ENCODE measurements at places on chromosomes 6 and 20.
A peak's percentile ranks its signal among the peaks of the same experiment; 100 is the strongest.

DNA sequence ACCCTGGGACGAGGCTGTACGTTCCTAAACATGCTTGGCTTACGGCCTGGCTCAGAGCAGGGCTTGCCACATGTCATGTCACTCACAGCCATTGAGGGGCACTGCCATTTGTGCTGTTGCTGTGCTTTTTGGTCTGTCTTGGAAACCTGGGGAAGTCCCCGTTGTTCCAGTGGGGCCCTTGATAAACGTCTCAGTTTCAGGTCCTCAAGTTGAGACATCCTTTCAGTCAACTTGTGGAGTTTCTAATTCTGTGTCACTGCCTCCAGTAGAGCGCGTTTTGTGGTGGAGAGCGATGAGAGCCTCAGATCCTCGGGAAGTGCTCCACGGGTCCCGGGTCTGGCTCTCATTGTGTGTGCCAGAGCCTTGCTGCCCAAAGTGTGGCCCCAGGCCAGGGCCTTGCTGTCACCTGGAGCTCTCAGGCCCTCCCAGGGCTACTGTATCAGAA lies 43.0 kb upstream of the CCR6 start:
- no peak for DNase-seq

- DNase-seq = peak; percentile 95
Observed at GRCh38 chr20:44411020-44411756, 55.7 kb downstream of the HNF4A start.

- no peak for DNase-seq
Observed at GRCh38 chr6:166258854-166259276, 49.3 kb downstream of the PRR18 start.

GRCh38 chr6:32432050-32432450 lies 7.6 kb upstream of the HLA-DRA start:
- DNase-seq = no peak

DNA sequence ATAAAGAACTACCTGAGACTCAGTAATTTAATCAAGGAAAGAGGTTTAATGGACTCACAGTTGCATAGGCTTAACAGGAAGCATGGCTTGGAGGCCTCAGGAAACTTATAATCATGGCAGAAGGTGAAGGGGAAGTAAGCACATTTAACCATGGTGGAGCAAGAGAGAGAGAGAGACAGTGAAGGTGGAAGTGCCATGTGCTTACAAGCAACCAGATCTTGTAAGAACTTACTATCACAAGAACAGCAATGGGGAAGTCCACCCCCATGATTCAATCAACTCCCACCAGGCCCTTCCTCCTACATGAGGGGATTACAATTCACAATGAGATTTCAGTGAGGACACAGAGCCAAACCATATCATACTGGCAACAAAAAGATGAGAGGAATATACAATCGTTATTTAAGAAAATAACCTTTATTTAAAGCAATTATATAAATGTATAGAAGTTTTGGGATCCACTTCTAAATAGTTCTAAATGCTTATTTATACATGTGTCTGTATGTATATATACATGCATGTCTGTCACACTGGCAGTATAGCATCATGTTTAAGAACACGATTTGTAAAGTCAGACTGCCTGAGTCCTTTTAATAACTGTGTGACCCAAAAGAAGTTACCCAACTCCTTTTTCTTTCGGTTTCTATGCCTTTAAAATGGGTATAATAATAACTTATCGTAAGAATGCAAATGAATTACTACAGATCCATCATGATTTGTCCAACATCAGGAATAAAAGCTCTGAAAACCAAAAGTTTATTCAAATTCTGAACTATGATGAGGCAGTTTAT lies 255.7 kb upstream of the THEMIS start:
- no peak for DNase-seq

- no peak for DNase-seq
Observed at GRCh38 chr6:26300043-26300331, 65.0 kb upstream of the BTN3A2 start.

GRCh38 chr6:50734488-50734887 lies 21.2 kb downstream of the TFAP2D start:
- no peak for DNase-seq

- no peak for DNase-seq
Observed at GRCh38 chr20:54479138-54479906, 3.9 kb downstream of the DOK5 start.

DNA sequence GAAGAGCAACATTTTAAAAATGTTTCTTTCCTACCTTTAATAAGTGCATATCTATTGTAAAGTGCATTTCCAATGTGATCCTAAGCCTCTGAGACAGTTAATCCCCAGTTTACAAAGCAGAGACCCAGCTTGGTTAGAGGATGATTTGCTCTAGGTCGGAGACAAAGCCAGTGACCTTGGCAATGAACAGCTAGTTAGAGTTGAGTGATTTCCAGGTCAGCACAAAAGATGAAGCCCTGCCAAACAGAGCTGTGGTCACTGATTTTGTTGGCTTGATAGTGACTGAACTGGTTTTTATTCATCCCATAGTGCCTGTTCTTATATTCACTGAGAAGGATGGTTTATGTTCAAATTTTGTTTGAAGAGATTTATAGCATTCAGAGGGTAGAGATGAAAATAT lies 56.6 kb upstream of the CD83 start:
- no peak for DNase-seq

- DNase-seq = no peak
Observed at GRCh38 chr6:162726947-162727321, 632 bp downstream of the PRKN start.

GRCh38 chr20:4894409-4894808 lies 106.9 kb downstream of the SLC23A2 start:
- no peak for DNase-seq

- no peak for DNase-seq
Observed at GRCh38 chr6:157025437-157025836, 248.3 kb downstream of the ARID1B start.

DNA sequence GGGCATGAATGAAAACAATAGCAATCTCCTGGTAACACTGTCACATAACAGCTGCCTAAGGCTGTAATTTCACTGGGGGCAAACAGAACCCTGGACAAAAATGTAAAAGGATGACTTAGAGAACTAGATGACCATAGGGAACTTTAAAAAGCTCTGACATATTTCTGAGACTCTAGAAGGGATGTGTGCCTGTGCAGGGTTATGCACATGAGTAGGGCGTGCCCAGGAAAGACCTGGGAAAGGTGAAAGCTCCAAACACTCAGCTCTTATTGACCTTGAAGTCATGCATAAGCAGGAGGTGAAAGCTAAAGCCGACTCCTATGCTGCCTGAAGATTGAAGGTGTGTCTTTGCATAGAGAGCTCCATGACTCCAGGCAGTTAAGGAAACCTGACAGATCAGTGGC lies 118.4 kb upstream of the BTBD3 start:
- DNase-seq = peak; percentile 44

DNA sequence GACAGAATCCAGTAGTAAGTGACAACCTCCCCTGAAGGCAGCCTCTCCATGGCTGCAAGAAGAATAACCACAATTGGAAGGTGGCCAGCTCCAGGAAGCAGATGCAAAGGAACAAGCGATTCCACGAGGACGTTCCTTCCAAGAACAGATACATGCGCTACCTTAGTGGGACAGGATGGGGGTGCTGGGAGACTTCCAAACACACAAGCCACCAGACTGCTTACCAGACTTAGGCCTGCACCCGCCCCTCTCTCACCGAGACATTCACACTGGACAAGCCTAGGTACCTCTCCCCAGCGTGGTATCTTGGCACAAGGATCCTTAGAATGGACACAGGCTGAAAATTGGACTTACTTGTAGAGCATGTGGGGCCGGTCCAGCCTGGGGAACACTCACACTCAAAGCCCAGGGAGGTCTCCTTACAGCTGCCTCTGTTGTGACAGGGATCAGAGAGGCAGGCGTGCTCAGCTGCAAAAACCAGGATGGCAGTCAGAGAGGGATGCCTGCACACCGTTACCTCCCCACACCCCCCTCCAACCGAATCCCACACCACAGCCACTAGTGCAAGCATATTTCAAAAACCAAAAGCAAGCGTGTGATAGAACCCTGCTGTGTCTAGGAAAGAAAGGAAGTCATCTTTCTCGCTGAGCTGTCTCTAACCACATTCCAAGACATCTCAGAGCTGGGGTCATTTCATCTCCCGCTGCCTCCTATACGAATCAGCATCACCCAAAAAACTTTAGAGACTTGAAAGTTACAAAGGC lies 22.4 kb downstream of the JAG1 start:
- no peak for DNase-seq

GRCh38 chr6:47118611-47119010 lies 76.5 kb upstream of the ADGRF1 start:
- DNase-seq = no peak
